ENCODE measurements at places on chromosomes 11 and 22.
A peak's percentile ranks its signal among the peaks of the same experiment; 100 is the strongest.

DNA sequence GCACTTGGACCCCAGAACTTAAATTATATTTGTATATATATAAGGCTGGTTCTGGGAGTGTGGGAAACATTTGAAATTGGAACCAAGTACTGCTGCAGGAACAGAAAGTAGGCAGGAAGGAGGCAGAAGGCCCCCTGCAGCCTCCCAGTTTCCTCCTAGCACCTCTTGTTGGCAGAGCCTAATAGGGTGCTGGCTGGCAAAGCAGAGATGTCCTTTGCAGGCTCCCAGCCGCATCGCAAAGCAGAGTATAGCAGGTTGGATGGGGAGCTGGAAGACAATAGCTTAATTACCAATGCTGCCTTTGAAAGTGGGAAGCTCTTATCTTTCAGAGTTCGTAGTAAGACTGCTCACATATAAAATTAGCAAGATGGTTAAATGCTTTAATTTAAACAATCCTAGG lies 370.8 kb upstream of the C11orf87 start:
- DNase-seq = no peak

DNA sequence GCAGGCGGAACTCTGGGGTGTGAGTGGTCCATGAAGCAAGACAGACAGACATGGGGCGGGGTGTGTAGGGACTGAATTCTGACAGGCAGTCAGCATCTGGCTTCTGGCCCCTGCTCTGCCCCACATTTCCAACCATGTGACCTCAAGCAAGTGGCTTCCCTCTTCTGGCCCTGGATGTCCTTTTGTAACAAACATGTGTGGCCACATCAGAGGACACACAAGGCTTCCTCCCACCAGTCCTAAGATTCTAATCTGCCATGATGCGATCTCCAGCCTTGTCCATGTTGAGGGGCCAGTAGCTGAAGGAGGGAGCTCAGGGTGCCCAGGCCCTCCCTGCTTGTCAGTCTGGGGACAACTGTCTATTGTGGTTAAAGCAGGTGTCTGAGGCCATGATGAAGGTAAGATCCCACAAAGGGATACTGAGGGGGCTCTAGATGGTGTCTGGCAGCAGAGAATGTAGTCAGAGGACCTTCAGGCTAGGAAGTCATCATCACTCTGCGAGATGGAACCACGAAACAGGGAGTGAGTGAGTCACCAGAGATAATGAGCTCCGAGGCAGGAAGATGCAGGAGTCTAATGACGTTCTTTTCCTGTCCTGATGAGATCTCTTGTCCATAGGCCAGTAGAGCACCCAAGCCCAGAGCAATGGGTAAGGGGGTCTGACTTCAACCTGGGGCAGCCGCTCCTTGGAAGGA lies 27.4 kb downstream of the DRD2 start:
- DNase-seq = no peak

DNA sequence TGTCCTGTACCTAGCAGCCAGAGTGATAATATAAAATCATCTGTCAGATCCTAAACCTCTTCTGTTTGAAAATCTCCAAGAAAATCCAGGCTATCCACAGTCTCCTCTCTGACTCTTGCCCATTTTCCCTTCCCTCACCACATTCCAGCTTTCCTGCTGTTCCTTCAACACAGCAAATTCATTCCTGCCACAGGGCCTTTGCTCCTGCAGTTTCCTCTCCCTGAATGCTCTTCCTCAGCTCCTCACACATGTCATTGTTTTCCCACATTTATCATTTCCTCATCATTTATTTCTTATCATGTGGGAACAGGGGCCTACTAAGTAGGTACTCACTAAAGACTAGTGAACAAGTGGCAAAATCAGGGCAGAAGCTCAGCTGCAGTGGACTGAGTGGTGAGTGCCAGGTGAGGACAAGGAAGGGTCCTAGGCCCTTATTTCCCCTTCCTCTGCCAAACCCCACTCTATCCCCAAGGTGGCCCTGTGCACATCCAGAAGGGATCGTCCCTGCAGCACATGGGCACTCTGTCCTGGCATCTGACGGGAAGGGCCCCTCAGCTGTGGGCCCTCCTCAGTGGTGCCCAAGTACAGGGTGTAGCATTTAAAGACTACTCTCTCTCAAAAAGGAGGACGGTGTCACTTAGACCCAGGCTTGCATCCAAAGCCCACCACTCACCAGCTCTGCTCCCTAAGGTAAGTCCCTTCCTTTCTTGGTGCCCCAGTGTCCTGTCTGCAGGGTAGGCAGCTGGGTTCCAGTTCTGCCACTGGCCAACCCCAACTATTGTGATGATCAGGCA lies 2.0 kb downstream of the LRRC32 start:
- no peak for DNase-seq

GRCh38 chr11:67373648-67374570 lies 511 bp upstream of the CLCF1 start:
- peak; percentile 62 for DNase-seq

GRCh38 chr11:86957976-86958646 lies 2.9 kb upstream of the FZD4 start:
- no peak for DNase-seq

- DNase-seq = no peak
These were observed 10.8 kb downstream of the BLID start for GRCh38 chr11:122105044-122105758.

- DNase-seq = no peak
These were observed 14.3 kb upstream of the CBX6 start for GRCh38 chr22:38886333-38886732.

DNA sequence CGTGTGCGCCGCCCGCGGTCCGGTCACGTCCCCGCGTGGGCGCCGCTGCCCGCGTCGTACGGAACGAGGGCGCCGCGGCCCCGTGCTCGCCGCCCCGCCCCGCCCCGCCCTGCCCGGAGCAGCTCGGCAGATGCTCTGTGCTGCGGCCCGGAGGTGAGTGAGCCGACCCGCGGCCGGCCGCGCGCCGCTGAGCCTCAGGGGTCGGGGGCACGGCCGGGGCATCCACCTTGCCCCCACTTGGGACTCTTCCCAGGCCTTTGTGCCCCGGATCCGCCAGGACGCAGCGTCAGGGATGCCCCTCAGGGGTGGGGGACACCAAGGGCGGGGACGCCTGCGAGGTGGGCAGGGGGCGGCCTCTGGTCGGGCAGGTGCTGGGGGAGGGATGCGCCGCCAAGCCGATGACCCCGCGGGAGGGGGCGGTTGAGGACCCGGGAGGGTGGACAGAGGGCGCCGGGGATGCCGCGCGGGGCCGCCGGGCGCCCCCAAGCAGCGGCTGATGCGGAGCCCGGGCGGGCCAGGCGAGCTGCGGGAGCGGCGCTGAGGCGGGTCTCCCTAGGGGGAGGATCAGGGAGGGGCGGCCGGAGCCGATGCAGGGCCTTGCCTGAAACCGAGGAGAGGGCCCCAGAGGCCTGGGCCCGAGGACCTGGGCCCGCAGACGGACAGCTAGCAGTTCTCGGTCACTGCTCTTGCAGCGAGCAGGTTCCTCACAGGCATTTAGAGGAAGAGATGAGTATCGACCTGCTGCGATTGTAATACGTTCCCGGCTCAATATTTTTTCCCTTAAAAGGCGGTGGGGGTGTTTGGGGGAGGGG lies at the start of gene GNAZ:
Gene GNAZ, plus strand, starts transcription at position 102 of the 812 bp plus-strand sequence. CDS start 25,177 bp downstream, outside the sequence.
- DNase-seq = peak; percentile 85

DNA sequence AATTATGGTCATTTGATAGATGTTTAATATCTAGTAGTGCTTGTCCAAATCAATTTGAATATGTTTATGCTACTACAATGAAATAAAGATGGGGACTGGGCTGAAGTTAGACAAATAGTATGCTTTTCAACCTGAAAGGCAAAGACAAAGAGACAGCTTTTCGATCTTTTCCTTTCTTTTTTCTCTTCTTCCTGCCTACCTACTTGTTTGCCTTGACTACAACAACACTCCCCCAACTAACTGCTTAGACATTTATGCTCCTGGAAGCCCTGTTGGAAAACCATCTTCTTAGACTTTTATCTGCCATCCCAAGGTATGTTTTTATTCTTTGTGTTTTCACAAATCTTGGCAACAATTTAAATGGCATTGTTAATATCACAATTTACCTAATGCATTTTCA lies 374.4 kb upstream of the DDI1 start:
- DNase-seq = no peak

DNA sequence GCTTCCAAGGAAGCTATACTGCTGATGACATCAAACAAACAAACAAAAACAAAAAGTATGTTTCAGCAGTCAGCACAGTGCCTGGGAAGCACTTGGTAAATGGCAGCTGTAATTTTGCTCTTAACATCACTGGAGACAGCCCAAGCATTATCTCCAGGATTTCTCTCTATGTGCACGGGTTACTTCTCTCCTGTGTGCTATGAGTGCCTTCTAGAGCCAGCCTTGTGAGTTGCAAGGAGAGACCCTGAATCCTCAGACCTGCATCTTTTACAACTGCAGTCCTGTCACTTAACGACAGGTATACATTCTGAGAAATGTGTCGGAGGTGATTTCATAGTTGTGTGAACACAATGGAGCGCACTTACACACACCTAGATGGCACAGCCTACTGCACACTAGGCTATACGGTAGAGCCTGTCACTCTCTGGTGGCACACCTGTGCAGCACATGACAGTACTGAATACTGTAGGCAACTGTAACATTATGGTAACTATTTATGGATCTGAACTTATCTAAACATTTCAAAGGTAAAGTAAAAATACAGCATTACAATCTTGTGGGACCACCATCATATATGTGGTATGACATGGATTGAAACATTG lies 662.5 kb upstream of the B3GAT1 start:
- DNase-seq = no peak

DNA sequence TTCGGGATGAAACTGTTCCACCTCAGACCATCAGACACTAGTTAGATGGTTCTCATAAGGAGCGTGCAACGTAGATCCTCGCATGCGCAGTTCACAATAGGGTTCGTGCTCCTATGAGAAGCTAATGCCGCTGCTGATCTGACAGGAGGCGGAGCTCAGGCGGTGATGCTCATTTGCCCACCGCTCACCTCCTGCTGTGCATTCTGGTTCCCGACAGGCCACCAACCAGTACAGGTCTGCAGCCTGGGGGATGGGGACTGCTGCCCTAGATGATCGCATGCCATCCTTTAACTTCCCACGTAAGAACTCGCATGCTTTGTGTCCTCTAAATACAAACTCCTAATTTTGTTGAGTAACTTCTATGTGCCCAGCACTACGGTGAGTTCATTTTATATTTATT lies 62.6 kb downstream of the EFCAB6 start:
- DNase-seq = no peak

- no peak for DNase-seq
These were observed 17.7 kb downstream of the APLP2 start for GRCh38 chr11:130087294-130087926.

- DNase-seq = no peak
These were observed 21.2 kb upstream of the MGAT3 start for GRCh38 chr22:39435616-39436015.

DNA sequence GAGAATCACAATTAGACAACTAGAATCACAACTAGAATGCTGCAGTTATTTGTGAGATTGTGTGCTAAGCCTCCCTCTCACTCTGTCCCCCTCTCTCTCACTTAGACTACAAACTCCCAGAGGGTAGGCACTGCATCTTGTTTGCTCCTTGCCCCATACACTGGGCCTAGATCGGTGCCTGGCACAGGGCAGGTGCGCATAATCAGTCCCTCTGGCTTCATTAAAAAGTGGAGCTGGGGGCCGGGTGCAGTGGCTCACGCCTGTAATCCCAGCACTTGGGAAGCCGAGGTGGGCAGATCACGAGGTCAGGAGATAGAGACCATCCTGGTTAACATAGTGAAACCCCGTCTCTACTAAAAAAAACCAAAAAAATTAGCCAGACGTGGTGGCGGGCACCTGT lies 456.8 kb downstream of the MIAT start:
- no peak for DNase-seq

- no peak for DNase-seq
These were observed 402.4 kb downstream of the MN1 start for GRCh38 chr22:27399161-27399560.

DNA sequence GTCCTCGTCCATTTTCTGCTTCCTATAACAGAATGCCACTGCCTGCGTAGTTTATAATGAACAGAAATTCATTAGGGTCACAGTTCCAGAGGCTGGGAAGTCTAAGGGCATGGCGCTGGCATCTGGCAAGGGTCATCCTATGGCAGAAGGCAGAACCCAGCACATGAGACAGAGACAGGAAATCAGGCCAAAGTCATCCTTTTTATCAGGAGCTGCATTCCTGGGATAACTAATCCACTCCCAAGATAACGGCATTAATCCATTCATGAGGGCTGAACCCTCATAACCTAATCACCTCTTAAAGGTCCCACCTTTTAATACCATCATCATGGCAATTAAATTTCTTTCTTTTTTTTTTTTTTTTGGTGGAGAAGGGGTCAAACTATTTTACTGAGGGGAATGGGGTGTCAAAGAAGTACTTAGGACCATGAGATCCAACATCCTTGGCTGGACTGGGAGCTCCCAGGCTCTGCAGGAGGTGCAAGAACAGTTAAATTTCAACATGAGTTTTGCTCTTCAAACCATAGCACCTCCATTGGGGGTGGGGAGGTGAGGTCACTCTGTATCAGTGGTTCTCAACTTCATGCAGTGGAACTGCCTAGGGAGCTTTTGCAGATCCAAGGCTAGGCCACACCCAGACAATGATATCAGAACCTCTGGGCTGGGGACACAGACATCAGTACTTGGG lies 4.4 kb downstream of the TMEM109 start:
- no peak for DNase-seq

DNA sequence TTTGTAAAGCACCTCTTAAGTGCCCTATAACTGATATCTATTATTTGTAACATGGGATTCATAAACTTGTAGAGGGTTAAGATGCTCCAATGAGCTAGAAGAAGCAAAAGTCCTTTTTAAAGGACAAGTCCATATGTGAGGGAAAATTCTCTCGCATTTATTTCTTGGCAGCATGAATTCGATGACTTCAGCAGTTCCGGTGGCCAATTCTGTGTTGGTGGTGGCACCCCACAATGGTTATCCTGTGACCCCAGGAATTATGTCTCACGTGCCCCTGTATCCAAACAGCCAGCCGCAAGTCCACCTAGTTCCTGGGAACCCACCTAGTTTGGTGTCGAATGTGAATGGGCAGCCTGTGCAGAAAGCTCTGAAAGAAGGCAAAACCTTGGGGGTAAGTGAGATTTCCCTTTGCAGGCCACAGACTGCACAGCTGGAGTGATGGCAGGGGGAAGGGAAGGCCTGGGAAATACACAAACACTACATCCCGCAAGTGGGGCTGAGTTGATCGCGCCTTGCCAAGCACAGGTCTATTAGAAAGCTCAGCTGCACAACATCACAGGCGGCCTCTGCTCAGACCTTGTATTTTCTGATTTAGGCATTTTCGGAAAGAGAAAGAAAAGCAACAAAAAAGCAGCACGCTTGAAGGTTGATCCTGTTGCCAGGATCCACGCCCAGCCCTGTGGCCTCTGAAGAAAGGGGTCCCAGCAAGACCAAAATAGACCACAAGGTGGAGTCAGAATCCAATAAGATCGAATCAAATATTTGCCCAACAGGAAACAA lies 1.5 kb downstream of the MS4A8 start:
- peak; percentile 60 for DNase-seq

DNA sequence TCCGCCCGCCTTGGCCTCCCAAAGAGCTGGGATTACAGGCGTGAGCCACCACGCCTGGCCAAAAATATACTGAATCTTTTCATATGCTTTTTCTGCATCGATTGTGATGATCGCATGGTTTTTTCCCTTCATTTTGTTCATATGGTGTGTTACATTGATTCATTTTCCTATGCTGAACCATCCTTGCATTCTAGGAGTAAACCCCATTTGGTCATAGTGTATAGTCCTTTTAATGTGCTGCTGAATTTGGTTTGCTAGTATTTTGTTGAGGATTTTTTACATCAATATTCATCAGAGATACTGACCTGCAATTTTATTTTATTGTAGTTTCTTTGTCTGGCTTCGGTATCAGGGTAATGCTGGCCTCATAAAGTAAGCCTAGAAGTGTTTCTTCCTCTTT lies 12.2 kb downstream of the WBP2NL start:
- DNase-seq = no peak
